ENCODE measurements at places on chromosomes 1 and 21.

DNA sequence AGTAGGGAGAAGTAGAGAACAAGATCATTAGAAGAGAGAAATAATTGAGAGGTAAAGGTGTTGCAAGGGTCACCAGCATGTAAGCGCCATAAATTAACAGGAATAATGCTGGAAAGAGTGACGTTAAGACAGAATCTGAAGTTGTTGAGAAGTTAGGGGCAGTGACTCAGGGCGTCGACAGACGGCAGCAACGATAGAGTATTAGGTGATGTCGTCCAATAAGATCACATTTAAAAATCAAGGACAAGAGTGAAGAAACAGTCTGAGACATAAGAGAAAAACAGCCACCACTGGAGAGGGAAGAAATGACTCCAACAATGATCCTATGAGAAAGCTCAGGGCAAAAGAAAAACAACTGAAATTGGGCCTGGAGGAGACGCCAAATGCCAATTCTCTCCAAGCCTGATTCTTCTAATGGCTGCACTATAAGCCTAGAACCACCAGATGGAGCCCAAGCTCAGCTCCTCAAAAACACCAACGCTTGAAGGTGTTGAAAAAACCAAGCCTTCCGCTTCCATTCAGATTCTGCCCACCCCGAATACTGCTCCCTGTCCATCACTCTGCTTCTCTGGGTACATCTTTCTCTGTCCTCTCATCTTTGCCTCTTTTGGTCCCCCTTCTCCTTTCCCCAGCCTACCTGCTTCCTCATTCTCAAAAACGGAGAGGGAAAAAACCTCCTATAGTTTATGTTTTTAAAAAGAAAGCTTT lies 70.0 kb downstream of the LUZP1 start:
- DNase-seq = peak; percentile 38

DNA sequence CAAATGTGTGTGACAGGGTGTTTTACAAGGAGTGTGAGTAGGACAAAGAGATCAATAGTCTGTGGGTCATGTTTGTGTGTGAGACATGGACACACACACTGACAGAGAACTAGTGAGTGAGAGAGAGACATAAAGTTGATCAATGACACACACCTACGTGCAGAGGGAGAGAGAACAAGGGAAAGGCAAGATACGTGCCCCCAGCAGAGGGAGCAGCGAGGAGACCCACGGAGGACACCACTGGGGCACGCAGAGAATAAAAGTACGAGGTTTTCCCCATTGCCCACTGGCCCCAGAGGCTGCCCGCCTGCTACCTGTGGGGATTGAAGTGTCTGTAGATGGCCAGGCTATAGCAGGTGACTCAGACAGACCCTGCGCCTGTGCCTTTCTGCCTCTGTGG lies 130.2 kb upstream of the CSF3R start:
- no peak for DNase-seq

GRCh38 chr1:247303216-247303615 lies 28.5 kb downstream of the ZNF496 start:
- DNase-seq = no peak

- DNase-seq = no peak
These were observed 69.8 kb downstream of the TPR start for GRCh38 chr1:186304982-186305949.

DNA sequence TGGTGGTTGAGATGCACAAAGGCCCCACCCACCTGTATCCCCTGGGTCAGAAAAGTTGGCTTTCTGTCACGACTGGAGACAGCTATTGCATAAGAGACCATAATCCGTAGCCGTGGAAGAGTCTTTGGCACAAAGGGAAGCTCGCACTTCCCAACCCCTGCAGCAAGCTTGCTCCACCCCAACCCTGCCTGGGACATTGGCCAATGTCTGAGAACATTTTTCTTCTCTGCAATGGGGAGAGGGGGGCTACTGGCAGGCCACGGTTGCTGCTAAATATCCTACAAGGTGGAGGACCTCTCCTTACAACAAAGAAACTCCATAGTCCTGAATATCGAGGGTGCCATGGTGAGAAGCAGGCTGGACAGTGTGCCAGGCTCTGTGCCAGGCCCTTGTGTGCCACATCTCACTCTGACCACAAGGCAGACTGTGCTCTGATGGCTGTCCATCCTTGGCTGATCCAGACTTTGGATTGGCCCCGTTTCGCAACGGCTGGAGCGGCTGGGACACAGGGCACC lies 104.1 kb downstream of the CSMD2 start:
- no peak for DNase-seq

- no peak for DNase-seq
These were observed 7.7 kb upstream of the ECE1 start for GRCh38 chr1:21297975-21298374.

DNA sequence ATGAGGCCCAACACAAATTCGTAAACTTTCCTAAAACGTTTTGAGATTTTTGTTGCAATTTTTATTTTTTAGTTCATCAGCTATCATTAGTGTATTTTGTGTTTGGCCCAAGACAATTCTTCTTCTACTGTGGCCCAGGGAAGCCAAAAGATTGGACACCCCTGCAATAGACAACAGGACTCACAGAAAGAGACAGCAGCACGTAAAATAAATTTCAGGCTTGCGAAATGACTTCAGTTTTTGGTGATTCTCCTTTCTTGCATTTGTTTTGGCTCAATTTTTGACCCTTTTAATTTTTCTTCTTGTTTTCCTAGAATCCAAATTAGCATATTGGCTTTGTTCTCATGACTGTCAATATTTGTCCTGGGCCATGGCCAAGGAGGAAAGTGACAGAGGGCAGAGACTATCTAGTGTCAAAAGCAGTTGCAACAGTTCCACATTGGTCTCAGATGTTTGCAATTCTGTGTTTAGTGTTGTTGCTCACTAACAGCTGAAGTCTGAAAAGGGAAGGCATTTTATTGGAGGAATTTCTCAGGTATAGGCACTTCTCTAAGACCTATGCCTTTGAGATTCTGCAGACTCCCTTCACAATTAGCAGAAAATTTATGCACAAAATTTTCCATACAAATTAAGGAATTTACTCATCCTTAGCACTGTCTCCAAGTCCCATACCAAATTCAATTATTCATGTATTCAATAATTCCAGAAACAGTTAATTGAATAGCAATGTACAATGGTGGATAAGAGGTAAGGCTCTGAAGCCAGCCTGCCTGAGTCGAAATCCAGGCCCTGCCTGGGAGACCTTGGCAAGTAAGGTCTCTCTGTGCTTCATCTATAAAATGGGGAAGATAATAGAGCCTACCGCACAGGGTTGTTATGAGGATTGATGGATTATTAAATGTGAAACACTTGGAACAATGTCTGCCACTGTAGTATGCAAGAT lies 160.9 kb upstream of the IVNS1ABP start:
- DNase-seq = no peak

DNA sequence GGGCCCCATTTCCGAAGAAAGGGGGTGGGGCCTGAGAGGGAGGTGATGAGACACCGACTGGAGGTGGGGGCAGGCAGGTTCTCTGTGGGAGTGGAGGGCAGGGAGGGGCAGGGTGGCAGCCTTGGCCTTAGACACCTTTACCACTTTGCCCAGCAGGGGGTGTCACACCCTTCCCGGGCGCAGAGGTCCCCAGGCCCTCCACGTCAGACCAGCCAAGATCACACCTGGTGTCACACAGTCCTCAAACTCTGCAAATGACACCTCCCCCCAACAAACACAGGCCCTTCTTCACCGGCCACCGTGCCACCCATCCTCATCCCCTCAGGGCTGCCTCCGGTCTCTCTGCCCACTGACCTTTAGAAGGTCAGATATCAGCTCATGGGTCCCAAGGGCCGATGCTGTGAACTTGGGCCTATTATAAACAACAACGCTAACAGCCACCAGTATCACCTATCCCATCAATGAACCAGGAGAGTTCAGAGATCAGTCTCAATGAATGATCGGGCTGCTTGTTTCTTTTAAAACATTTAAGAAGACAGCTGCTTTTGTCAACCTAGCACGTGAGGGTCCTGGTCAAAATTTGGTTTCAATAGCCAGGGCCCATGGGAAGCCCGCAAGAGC lies 103.9 kb downstream of the CASZ1 start:
- peak; percentile 37 for DNase-seq

- DNase-seq = no peak
These were observed 127.7 kb upstream of the HOOK1 start for GRCh38 chr1:59687081-59687480.

DNA sequence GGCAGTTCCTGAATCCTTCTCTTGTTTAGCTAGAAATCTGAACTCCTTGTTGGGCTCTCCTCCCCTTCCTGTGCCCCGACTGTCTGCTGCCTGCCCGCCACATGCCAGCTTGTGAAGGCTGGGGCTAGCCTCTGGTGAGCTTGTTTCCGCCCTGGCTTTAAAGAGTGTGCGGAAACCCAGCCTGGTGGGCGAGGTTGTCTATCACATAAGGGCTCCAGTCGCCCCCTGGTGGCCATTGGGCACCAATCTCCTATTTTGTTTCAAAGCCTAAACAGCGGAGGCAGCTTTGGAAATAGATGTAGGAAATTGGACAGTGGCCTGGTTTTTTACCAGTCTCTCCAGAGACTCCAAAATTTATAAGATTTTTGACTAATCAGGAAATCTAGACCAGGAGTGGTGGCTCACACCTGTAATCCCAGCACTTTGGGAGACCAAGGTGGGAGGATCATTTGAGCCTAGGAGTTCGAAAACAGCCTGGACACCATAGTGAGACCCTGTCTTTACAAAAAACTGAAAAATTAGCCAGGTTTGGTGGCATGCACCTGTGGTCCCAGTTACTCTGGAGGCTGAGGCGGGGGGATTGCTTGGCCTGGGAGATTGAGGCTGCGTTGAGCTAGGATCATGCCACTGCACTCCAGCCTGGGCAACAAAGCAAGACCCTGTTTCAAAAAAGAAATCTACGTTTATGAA lies 9.8 kb downstream of the ATP8B2 start:
- DNase-seq = peak; percentile 90

- no peak for DNase-seq
These were observed 262.9 kb downstream of the PTPRU start for GRCh38 chr1:29499104-29499650.

DNA sequence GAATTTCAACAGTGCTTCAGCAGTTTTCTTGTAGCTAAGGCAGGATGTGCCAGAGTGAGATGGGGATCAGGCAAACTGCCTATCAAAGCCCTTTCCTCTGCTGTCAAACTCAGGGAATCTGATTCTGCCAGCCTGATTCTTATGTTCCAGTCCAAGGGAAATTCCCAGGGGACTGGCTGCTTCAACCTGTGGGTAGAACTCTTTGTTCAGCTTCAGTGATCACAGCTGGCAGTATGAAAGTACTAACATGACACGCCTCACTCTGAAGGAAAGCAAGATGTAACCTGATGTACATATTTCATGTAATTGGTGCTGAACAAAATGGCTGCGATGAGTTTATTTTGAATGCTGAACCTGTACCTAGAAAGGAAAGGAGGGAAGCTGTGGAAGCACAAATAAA lies 40.1 kb upstream of the SLC5A9 start:
- DNase-seq = no peak

GRCh38 chr1:110606657-110607535 lies 738 bp upstream of the KCNA2 start:
- no peak for DNase-seq

DNA sequence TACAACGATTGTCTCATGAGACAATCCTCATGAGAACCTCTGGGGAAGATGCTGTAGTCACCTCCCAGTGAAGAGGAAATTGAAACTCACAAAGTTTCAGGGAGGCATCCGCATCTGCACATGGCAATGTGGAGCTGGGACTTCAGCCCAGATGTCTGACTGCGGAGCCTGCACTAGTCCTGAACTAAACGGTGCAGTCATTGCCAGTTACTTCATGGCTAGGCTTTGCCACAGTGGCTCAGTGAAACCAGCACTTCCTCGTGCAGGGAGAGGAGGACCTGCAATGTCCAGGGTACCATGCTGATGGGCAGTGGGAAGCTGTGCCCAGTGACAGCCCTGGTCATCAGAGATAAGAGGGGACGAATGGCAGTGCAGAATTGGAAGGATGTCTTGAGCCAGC lies 40.7 kb upstream of the ETS2 start:
- DNase-seq = no peak

DNA sequence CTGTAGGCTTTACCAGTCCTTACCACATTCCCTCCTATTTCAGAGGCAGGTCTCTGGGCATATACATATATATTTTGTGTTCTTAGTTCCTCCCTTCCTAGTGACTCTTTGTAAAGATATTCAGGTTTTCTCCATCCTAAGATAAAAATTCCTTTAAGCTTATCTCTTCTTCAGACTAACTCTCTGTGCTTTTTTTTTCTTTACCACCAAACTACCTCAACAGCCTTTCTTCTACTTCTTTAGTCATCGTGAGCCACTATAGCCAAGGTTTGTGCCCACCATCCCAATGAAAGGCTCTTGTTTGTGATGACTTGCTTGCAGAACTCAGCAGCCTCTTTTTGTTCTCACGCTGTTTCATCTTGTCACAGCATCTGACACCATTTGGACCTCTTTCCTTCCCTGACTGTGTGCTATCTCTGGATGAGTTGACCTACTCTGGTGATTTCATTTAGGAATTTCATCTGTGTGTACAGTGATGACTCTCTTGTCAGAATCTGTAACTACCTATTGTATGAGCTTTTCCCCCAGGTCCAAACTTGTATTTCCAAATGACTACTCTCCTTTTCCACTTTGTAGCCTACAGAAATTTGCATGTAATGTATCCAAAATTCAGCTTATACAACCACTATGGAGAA lies 59.0 kb upstream of the MACF1 start:
- no peak for DNase-seq

DNA sequence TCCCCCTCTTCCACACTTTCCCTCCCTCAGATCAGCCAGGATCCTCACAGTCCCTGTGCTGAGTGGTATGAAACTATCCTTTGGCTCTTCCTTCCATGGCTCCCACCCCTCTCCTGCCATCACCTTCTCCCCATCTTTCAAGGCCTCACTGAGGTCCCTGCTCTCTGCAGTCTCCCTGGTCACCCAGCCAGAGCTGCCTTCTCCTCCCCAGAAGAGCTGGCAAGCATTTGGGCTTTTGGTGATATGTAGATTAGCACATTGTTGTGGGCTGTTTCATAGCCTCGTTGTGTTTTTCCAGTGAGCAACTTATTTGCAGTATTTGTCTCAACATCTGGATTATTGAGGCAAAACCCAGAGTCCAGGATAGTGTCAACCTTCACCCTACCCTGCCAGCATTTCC lies 2.2 kb downstream of the CSF1 start:
- no peak for DNase-seq

- no peak for DNase-seq
These were observed 925 bp downstream of the PDE9A start for GRCh38 chr21:42654179-42654912.

- no peak for DNase-seq
These were observed 58.9 kb downstream of the POFUT2 start for GRCh38 chr21:45228656-45229240.

DNA sequence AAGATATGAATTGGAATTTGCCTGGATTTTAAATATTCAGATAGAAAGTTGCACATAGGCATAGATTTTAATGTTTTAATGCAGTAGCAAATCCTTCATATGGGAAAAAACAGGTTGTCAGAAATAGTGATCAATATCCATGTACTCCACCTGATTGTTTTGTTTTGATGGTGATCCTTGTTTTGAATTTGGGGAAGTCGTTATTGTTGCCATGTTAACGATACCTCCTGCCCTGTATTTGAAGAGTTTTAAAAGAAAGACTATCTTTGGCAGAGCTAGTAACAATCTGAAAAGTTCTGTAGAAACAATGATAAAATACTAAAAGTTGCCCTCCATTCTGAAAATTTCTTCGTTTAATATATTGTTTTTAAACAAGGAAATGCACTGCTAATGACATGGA lies 1.1 kb downstream of the CEP350 start:
- DNase-seq = no peak

- DNase-seq = no peak
These were observed 2.0 kb downstream of the VSIG8 start for GRCh38 chr1:159860456-159860855.
